ENCODE measurements at places on chromosomes 16 and 17. TPM values are rescaled to one million over a fixed set of nuclear protein-coding genes. Genes with fewer than 3 reads are reported as not detected.

The COA3 gene
- total RNA-seq: 41.6 TPM

DNA sequence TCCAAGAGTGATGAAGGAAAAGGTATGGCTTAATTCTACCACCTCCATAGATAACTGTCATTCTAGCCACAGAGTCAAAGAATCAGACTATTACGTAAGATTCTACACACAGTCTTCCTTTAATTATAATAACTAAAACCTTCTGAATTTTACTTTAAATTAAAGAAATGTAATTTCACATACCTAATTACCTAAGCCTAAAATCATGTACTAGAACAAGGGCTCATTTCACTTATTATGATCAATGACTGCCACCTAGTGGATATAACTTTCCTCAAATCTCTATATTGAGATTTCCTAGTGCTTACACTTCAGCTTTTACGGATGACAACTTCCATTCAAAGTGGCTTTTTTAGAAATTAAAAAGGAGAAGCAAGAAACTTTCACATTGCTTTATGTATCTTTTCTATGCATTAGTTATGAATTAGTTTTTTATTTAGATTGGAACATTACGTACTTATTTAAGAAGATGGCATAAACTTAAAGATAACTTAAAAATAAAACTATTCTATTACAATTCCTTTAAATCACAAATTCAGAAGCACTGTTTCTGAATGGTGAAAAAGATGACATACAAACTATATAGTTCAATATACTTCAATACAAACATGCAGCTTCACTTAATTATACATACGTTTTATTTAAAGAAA is 18.2 kb upstream of the ABCA10 start:
- DNase-seq: peak; percentile 20

The RPS15A gene
- 1,655 TPM for total RNA-seq

- DNase-seq: no peak
These were observed 493.2 kb upstream of the ERCC4 start for GRCh38 chr16:13426736-13427135.

DNA sequence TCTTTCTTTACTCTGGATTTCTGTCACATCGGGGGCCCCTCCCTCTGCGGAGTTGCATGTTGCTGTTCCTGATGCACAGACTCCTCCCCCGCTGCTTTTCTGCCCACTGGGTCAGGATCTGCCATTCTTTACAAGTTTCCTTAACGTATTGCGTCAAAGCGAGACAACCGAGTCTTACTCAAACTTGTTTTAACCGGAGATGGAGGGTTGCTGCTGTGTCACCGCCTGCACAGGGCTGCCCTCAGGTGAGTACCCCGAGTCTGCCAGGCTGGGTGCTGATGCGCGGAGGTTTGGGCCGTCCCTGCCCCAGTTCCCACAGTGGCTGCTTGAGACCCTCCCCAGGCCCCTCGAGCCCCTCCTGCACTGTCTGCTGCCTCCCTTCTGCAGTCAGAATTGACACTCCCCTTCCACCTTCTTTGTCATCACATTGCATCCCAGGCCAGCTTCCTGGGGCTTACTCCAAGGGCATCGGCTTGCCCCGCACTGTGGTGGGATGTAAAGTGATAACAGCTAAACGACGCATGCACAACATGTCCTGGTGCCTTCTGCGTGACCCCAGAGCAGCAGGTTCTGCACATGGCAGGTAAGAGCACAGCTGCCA is 19.3 kb downstream of the CARHSP1 start:
- no peak for DNase-seq

- DNase-seq: no peak
These were observed 4.7 kb upstream of the KAT7 start for GRCh38 chr17:49783791-49784190.

DNA sequence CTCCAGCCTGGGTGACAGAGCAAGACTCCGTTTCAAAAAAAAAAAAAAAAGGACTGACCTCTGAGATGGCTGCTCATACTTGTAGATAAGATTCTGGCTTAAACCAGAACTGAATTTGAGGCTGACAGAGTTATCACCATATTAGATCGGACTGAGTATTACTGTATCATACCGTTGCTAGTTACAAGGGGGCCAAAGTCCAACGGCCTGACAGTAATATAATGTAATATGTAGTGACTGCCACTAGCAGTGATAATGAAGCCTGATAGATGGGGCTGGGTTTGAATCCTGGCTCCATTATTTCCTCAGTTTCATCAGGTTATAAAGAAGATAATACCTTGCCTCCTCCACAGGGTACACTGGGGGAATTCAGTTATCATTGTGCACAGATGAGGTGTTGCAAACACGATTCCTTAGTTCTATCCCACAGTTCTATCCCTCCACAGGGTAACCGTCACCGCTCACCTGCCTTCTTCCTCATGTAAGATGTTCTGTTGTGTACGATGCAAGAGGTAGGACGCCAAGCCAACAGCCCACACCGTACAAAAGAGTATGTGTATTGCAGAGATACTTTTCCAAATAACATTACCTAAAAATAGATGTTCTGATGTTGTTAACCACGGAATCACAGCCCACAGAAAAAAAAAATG is 5.2 kb downstream of the TMEM220 start:
- no peak for DNase-seq

DNA sequence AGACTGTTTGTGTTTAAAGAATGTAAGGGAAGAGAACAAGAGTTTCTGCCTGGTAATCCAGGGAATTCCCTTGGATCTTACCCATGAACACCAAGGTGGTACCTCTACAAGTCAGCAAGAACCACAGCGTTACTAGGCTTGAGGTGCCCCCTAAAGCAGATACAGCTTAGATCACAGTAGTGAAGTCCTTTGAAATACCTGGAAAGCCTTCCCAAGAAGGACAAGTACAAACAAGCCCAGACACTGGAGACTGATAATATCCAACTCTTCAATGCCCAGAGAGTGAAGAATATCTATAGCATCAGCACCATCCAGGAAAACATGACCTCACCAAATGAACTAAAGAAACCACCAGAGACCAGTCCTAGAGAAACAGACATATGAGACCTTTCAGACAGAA is 3.8 kb upstream of the APPBP2 start:
- no peak for DNase-seq

The NEUROD2 gene
- not detected for total RNA-seq

DNA sequence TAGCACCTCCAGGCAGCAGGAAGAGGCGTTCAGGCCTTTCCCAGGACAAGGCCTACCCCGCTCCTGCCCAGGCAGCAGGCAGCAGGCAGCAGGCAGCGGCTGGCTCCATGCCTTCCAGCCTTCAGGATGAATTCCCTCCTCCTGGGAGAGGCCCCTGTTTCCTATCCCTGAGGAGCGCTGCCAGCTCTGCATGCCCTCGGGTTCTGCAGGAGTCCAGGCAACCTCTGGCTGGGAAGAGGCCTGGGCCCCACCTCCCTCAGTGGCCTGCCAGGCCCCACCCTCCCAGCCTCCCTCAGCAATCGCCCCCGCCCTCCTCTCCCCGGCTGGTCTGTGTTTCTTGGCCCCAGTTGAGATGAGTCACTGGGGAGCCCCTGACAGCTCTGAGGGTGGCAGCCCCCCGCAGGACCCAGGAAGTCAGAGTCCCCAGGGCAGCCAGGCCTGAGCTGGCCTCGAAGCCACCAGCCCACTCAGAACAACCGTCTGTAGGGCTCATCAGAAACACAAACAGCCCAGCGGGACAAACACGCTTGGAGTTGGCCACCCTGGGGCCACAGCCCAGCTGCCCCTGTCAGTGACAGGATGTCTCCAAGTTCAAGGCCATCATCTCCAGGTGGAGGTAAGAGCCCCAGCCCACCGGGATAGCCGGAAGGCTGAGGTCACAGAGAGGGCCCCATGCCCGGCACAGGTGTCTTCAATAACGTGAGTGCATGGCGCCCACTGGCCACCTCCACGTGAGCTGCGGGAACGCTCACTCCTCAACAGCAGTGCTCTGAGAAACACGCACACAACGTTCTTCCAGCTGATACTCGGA is 39.5 kb upstream of the CIBAR2 start:
- DNase-seq: no peak

Measured in skin of body (tissue), 3 donors.